Right ventricle myocardium inferior (tissue), 1 donor: ENCODE measurements at places on chromosomes 7 and 10. TPM values are rescaled to one million over a fixed set of nuclear protein-coding genes. Genes with fewer than 3 reads are reported as not detected.

DNA sequence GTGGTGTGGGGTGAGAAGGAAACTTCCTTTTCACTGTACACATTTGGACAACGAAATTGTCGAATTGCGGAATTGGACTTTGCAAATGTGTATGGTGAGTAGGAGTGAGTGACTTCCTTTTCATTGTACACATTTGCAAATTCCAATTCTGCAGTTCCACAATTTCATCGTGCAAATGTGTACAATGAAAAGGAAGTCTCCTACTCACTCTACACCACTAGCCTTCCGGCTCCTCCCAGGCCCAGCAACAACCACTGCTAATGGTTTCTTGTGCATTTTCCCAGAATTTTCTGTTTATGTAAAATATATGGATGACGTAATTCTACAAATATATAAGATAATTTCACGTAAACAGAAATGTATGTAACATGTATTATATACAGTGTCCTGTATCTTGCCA lies 118.5 kb downstream of the ARL4A start:
- DNase-seq: no peak

DNA sequence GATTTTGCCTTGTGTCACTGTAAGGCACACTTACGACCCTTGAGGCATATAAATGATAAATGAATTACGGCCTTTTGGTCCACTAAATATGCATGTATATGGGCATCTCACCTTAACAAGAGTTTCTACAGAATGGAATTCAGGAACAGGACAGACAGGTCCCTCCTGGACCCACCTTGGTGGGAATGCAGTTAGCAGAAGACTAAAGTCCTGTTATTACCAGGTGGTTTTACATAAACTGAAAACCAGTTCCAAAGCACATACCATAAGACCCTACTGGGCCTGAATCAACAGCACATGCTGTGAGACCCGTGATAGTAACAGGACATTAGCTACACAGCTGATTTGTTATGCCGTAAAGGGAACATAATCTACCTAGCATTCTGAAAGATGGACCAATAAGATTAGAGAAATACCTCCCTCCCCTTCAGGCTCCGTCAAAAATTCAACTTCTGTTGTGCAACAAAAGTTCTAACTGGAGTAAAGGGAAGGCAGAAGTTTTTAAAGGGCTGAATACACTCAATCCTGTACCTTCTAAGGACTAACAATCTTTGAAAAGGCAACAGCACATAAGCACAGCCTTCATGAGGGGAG lies 24.0 kb downstream of the LAMB1 start:
- DNase-seq: no peak

DNA sequence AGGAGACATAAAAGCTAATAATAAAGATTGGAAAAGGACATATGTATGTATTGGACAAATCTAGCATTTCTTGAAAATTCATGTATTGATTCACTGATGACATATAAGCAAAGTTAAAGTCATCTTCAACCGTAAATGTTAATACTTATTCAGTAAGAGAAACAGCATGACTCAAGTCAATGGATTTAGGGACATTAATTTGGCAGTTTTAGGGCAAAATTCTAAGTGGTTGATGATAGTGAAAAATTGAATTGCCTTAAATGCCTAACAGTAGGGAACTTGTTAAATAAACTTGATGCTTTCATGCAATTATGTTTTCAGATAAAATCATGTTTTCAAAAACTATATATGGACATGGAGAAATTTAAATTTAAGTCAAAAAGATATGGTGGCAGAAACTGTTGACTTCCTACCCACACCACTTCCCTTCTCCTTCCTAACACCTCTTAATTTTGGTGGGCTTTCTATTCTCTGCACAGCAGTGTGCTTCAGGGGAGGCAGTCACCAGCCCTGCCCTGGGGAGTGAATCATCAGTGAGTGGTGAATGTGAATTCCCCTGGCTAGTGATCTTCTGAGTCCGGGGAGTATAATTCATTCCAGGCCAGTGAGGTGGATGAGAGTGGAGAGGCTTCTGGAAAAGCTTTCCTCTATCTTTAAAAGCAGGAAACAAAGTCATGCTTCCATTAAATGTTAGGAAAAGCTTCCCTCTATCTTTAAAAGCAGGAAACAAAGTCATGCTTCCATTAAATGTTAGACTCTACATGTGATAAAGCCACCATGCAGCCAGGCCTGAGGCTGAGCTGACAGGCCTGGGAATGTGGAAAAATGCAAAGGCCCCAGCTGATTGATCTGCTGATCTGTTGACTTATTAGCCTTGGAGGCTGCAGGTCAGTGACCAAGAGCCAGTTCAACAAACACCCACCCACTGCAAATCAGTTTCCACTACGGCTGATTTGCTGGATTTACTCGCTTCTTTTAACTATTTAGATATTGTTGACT lies 25.2 kb upstream of the ITGB1 start:
- no peak for DNase-seq

- DNase-seq: peak; percentile 64
Measured at GRCh38 chr7:5422396-5423305, 983 bp downstream of the TNRC18 start.

- DNase-seq: no peak
Measured at GRCh38 chr7:98163269-98163668, 48.0 kb upstream of the BHLHA15 start.

GRCh38 chr10:26931223-26931622 lies 70.5 kb upstream of the ABI1 start:
- DNase-seq: peak; percentile 62

DNA sequence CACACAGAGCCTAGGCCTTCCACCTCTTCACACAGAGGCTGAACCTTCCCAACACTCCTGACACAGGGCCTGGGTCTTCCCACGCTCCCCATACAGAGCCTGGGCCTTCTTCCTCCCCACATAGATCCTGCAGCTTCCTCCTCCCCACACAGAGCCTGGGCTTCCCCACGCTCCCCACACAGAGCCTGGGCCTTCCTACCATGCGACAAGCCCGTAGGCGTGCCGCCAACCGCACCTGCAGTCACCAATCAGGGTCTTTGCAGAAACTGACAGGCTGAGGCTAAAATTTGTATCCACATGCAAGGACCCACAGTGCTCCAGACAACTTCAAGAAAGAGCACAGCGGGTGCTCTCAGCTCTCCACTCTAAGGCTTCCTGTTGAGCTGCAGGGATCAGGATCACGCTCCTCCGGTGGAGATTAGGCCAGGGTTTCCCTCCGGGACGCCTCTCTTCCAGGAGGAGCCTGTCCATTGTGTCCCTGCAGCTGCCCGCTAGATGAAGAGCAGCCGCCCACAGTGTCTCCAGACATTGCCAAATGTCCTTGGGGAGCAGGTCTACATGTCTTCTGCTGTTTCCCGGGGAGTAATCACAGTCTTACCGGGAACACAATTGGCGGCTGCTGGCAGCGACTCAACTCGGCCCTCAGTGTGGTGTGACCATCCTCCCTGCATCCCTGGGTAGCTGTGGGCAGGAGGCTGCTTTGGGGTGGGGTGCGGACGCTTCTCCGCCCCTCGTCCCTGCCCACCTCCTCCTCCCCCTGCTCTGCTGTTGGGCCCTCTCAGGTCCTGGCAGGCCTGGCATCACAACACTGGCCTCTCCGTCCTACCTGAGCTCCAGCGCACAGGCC lies 9.7 kb downstream of the CFAP46 start:
- peak; percentile 60 for DNase-seq

- no peak for DNase-seq
Measured at GRCh38 chr10:82267465-82267864, 392.5 kb downstream of the NRG3 start.

GRCh38 chr10:93753621-93754250 lies 4.0 kb upstream of the LGI1 start:
- DNase-seq: no peak

GRCh38 chr7:44735403-44736165 lies 13.1 kb upstream of the ZMIZ2 start:
- DNase-seq: no peak

DNA sequence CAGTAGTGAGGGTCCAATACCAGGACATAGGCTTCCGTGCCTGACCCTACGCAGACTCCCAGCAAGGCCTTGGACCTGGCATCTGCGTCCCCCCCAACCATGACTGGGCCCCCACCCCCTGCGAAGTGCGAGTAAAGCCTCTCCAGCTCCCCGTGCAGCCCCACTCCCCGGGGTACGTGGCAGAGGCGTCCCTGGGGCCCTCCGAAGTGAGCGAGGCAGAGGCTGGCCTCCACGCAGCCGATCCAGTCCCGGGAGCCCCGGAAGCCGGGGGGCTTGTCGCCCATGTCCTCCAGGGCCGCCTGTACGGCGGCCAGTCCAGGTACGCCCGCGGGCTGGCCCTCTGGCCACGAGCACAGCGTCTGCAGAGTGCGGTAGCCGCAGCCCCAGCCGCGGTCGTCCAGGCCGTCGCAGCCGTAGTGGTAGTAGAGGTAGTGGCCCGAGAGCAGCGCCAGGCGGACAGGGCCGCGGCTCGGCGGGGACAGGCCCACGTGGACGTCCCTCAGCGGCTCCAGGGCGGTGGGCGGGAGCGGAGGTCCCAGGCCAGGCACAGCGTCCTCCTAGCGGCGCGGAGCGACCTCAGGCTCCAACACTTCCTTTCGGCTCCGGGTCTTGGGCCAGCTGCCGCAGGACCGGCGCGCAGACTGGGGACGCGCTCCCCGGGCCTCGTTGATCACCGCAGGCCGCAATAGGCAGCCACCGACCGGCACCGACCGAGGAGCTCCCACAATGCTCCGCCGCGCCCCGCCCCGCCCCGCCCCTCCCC lies at the start of gene UFSP1:
TSS of gene UFSP1 (minus strand) at position 728 of the 763 bp plus-strand sequence. CDS start at position 284, 444 bp downstream.
- DNase-seq: peak; percentile 74

- DNase-seq: no peak
Measured at GRCh38 chr7:36226151-36226550, 73.1 kb downstream of the EEPD1 start.

DNA sequence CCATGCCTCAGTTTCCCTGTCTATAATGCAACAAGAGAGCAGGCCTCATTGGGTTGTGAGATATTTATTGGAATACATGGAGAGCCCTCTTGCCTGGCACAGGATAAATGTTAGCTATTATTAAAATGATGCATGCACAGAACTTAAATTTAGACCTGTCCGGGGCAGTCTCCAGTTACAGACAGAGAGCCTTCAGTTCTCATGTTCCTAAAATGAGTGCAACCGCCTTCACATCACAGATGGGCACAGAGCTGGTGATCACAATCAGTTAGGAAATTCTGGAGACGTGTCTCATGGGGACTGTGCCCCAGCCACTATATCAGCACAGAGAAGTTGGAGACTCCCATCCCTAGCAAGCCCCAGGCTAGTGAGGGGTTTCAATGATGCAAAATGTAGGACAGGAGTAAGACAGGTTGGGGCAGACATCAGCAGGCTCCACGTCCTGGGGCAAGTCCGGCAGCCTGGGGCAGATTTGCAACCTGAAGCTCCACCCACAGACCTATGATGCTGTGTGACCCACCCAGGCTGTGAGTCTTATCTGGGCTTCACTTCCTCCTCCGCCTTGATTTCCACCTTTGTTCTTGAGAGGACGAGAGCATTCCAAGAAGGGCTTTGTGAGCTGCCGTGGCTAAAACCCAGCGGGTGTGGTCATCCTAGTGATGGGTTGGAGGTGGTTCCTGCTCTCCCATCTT lies 49.4 kb downstream of the CXCL12 start:
- no peak for DNase-seq

DNA sequence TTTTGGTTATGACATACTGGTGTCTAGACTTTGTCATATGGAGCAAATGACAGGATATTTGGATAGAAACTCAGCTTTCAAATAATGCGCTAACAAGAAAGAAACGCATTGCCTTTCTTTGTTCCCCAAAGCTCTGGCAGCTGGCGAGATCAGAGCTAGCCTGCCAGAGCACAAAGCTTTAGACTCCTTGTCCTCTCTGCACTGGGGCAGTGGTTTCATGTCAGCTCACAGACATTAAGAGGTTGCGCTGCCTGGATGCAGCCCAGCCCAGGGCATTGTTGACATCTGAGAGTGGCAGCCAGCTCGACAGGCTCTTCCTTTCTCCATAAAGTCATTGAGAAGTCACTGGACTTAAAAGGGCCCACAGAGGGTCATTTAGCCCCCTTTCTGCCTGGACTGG lies 212.0 kb downstream of the PLXNA4 start:
- DNase-seq: no peak

DNA sequence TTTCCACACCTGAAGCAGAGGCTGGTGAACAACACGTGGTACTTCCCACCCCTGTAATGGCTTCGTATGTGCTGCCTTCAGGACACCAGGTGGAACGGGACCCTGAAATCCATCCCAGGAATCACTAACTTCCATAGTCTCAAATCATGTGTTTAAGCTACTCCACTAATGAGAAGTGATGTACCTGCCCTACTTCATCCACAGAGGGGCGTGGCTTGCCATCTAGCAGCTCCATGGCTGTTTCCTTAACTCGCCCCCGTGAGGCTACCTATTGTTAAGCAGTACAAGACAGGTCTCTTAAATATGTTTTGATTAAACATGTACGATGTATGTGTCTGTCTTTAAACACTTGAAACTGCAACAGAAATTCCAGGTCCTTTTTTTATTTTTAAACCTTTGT lies 31.8 kb downstream of the ARL3 start:
- DNase-seq: no peak

- no peak for DNase-seq
Measured at GRCh38 chr10:103859161-103860086, 4.0 kb upstream of the SH3PXD2A start.

DNA sequence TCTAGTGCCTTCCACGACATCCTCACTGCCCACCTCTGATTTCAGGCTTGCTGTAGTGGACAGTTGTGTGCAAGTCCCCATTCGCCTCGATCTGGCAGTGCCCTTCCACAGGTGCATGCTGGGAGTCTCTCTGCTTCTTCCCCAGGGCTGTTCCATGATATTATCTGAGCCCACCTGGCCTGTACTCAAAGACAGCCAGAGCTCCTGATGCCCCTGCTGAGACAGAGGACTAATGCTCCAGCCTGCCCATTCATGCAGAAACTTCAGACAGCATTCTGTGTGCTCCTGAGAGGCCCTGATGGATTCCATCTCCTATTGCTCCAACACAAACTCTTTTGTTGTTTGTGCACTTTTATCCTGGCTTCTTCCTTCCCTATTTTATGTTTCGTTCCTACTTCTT lies 164.8 kb upstream of the PRSS58 start:
- no peak for DNase-seq

- DNase-seq: no peak
Measured at GRCh38 chr7:105985672-105986215, 22.7 kb downstream of the CDHR3 start.

GRCh38 chr7:148712678-148713329 lies 14.1 kb downstream of the CUL1 start:
- no peak for DNase-seq

- DNase-seq: no peak
Measured at GRCh38 chr7:116674508-116675173, 2.6 kb downstream of the MET start.

Gene LRRC4
- total RNA-seq: 2.4 TPM

Gene TBX20
- 138 TPM for total RNA-seq

Gene METTL27
- 0.27 TPM for total RNA-seq

Gene ACHE
- 0.73 TPM for total RNA-seq

Gene TFEC
- 1.6 TPM for total RNA-seq

Gene POU6F2
- total RNA-seq: 0.24 TPM

Gene CTTNBP2
- total RNA-seq: 1.5 TPM

Gene CHAT
- not detected for total RNA-seq

Gene RHOBTB1
- total RNA-seq: 12.1 TPM

Gene SFXN2
- 0.68 TPM for total RNA-seq
